ENCODE measurements at places on chromosomes 1 and 21.

GRCh38 chr1:159839116-159839849, 12.6 kb downstream of the SLAMF8 start:
- DNase-seq: no peak

DNA sequence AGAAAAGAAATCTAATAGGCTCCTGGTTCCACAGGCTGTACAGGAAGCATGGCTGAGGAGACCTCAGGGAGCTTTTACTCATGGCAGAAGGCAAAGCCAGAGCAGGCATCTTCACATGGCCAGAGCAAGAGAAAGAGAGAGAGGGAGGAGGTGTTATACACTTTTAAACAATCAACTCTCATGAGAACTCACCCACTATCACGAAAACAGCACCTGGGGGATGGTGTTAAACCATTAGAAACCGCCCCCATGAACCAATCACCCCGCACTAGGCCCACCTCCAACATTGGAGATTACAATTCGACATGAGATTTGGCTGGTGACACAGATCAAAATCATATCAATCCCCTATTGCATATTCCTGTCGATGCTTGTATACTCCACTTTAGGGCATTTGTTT, 93.5 kb downstream of the MRPL39 start:
- no peak for DNase-seq

GRCh38 chr1:96722161-96722922, 758 bp downstream of the PTBP2 start:
- peak; percentile 36 for DNase-seq

DNA sequence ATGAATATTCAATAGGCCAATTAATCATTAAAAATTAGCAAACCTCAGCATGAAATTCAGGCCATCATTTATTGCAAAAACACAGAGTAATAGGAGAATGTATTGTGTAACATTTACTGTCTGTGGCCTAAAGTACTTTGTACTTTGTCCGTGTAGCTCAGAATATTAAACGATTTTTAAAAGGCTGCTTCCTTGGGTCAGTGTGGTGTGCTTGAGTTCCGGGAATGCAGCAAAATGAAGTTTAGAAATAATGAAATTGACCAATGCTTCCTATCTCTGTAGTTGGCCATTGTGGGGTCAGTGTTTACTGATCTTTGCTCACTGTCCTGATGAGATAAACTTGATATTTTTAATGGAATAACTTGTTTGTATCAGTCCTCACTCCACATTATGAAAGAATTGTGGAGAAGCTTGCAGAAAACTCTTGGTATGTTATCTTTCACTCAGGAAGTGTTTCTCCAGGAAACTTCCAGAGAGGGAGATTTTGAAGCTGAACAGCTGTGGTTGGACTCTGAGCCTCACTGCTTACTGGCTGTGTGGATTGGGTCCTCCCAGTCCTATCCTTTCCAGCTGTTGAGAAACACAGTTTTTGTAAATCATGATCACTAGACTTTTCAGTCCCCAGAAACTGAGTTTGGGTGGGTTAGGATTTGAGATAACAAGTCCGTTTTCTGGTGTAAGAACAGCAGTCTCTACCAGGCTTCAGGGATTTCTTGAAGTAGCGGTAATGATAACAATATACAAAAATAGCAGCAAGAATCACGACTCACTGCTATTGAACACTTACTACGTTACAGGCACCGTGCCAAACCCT, 19.2 kb upstream of the MTARC1 start:
- DNase-seq: no peak

DNA sequence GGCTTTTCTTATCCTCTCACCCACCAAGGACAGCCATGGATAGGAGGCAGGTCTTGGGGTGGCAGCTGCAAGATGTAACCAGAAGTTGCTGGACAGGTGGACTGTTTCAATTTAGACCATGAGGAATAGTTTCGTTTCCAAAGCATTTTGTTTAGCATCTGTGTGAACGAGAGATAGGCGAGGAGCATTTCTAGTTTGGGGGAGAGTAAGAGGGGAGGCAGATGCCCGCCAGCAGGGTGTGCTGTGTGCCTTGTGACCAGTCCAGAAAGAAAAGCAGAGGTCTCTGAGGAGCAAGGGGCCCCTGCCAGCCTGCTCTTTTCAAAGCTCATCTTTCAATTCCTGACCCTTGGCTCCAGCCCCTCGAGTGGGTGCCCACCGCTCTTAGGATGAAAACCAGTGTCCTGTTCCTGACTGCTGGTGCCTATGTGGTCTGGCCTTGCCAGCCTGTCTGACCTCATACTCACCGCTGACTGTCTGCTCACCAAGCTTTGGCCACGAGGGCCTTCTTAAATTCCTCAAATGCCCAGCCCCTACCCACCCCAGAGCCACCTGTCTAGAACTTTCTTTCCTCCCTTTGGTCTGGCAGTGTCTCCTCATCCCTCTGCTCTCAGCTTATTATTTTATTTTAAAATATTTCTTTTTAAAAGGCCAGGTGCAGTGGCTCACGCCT, 8.5 kb downstream of the SERINC2 start:
- DNase-seq: no peak

- no peak for DNase-seq
Measured at GRCh38 chr1:82820816-82821215, 1020.1 kb downstream of the ADGRL2 start.

DNA sequence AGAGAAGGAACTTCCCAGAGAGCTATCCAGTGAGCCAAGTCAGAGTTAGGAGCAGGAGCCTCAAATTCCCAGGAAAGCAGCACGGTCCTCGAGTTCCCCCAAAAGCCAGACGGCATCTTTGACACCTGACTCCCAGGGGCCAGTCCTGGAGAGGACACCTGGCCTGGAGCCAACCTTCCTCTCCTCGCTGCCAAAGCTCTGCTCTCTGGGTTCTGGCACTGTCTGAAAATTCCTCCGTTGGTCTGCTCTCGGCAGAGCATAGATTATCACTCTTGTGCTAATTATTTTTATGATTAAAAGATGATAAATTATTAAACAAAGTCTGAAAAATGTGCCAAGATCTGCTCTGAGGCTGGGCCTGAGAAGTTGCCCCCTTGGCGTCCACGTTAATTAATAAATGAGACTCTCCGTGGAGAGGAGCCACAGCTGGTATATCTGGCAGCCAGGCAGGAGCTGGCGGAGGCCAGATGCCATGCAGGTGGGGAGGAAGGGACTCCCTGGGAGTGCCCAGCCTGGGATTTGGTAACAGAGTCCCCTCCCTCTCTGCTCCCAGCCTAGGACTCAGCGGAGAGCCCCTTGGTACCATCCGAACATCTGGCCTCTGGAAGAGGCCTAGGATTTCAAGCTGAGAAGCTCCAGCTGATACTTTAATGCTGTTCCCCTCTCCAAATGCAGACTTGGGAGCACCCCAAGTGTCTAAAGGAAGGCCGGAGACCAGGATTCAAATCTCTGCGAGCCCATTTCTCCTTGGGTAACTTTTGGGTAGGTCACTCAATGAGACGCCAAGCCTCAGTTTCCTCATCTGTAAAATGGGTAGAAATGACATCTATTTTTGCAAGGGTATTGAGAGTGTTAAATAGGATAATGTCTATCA, 163.7 kb upstream of the POU3F1 start:
- peak; percentile 82 for DNase-seq

- DNase-seq: no peak
Measured at GRCh38 chr1:209063767-209064659, 519.5 kb upstream of the CAMK1G start.

DNA sequence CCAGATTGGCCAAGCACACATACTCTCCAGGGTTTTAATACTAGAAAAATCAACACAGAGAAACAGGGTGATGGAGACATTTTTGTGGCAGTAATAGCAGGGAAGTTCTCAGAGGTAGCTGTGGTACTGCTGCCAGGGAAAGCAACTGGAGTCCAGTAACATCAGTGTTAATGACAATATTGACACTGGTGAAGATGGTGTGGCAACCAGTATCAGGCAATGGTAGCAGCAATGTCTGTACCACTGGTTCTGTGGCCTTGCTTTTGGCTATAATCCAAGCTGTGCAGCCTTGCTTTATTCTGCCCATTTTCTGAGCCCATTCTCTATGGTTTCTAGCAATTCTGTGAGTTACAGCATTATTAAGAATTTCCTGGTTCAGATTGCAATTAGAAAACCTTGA, 1.6 kb upstream of the SNX7 start:
- DNase-seq: no peak

- no peak for DNase-seq
Measured at GRCh38 chr21:43624339-43624738, 34.9 kb downstream of the HSF2BP start.

GRCh38 chr1:157723157-157723556, 22.6 kb upstream of the FCRL3 start:
- no peak for DNase-seq

GRCh38 chr1:92797297-92797696, 12.4 kb upstream of the EVI5 start:
- no peak for DNase-seq

GRCh38 chr1:89971600-89971999, 23.3 kb upstream of the ZNF326 start:
- no peak for DNase-seq

DNA sequence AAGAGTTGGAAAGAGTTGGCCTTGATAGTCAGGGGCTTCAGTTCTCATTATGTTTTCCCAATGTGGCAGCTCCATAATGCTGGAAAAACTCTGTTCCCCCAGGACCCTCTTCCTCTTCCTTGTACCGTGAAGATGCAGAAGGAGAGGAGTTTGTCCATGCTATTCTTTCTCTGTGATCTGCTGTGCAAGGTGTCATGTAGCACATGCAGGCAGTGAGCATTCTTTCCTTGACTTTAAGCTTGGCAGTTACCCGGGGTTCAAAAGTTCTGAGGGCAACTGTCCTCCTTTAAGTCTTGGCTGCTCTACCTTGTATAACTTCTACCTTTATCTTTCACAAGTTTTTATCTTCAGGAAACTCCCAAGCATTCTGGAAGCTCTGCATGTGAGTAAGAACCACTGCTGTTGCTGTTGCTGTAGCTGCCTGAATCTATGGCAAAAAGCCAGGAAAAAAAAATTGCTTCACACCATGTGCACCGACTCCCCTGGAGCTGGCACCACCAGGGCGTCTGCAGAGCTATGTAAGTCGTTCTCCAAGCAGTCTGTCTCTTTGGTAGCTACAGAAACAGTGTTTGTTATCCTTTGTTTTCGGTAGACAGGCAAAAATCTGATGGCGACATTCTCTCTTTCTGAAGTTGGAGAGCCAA, 42.7 kb upstream of the SLC16A1 start:
- peak; percentile 88 for DNase-seq

DNA sequence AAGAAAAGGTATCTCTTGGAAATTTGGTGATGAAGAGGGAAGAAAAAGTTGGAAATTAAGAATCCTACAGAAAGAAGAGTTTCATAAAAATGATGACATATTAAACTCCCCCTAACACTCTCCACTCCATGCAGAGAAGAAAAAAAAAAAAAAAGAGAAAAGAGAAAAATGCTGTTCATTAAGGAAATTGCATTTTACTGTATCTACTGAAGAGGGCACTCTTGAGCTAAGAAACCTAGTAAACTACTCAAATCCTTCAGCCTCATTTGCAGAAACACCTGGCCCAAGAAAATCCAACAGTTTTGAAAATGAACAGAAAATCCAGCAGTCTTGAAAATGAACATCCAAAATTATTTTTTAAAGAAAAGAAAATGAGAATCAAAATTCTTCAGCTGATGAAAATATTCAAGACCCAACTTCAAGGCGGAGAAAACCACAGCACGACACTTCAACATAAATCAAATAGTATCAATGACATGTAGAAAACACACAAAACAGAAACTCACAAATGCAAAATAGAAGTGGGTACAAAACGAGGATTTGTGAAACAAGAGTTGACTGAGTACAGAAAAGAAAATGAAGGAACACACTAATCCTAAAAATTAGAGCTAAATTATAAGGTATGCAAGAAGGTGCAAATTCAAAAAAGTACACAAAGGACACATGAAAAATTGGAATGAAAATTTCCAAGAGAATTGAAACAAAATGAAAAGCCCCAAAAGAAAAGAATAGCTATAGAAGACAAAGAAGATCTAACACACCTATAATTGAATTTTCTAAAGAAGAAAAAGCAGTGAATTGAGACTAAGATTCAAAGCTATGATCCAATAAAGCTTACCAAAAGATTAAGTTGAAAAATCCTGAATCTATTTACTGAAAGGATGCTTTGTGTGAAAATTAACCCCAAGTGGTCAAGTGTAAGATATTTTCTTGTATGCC, 73.2 kb upstream of the DNAJC6 start:
- DNase-seq: peak; percentile 79

All from NCI-H1694 (cell line).